ENCODE measurements at places on chromosomes 12 and 14.

- no peak for DNase-seq
Observed at GRCh38 chr12:52168019-52168717, 23.6 kb downstream of the KRT80 start.

- DNase-seq: no peak
Observed at GRCh38 chr12:128672428-128672827, 151.3 kb downstream of the SLC15A4 start.

DNA sequence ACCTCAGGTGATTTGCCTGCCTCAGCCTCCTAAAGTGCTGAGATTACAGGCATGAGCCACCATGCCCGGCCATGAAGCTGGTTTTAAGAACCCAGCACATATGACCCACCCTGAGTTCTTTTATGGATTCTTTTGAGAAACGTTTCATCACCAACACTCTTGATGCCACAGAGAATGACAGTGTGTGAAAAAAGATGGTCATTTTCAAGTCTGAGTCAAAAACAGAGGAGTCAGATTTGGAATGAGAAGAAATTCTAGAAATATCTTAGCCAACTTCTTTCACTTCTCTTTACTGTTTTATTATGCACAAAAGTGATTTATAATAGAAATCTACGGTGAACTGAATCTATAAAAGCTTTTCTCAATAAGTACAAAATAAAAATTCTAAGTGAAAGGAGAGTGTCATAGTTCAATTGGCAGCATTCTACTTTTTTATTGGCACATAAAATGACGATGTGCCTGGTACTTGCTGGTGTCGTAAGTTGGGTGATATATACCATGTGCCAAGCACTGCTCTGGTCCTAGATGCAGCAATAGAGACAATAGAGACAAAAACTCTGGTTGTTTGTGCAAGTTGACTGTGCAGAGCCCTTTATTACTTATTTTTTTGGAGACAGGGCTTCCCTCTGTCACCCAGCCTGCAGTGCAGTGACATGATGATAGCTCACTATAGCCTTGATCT is 33.9 kb downstream of the CCDC177 start:
- DNase-seq: no peak

DNA sequence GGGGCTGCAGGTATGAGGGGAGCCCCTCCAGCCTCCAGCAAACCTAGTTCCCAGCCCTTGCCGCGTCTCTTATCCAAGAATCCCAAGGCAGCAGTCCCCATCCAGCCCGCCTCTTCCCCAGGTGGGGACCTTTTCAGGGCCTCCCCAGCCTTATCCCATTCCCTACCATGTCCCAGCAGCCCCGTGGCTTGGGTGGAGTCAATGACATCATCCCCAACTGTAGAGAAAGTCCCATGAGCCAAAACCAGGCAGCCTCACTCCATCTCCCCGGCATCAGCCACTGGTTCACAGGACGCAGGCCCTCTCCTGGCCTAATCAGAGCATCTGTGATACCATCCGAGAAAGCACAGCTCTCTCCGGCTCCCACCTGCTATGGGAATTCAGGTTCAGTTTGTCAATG is 131.0 kb downstream of the NCOR2 start:
- no peak for DNase-seq

- no peak for DNase-seq
Observed at GRCh38 chr12:120831648-120832267, 72.4 kb downstream of the SPPL3 start.
